ENCODE measurements at places on chromosomes 1 and 21. TPM values are rescaled to one million over a fixed set of nuclear protein-coding genes. Genes with fewer than 3 reads are reported as not detected.

DNA sequence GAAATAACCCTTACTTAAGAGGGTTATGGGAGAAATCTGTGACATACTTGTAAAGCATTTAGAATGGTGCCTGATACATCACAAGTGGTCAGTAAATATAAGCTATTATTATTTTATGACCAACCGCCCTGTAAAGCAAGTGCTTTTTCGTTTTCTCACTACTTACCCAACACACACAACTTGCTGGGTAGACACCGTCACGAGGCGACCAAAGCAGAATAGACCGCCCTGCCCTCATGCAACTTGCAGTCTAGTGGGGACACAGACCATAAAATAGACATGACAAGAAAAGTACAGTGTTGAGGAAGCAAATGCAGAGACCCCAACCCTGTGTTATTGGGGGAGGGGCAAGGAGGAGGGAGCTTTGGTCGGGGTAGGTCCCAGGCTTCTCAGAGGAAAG is 744 bp upstream of the IGSF3 start:
- no peak for DNase-seq

GRCh38 chr1:107467286-107467685 is 326.4 kb downstream of the NTNG1 start:
- no peak for DNase-seq

FAM151A gene
- total RNA-seq: not detected

CYP4A11 gene
- total RNA-seq: not detected

GPR157 gene
- 7.0 TPM for total RNA-seq

Measured in dermis blood vessel endothelial cell (primary cell).